EH (cell line): ENCODE measurements at places on chromosomes 5 and 9.

DNA sequence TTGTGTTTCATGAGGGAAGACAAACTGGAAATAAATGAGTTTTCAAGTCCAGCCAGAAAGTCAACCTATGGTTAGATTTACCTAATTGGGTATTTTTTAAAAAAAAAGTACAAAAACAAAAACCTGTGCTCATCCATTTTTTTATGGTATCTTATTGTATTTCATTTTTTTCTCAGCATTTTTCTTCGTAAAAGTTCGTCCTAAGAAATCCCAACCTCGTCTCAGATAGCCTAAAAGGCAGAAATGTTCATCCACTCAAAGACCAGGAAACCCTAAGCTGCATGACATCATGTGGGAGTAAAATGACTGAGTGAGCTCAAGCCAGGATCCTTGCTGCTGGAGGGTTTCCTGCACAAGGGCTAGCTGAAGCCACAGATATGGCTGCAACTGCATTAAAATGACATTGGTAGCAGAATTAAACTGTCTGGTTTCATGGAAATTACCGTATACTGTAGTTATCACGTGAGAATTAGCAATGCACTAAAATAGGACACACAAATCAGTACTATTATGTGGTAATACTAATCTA lies 70.4 kb downstream of the NFIB start:
- no peak for DNase-seq

- DNase-seq = peak; percentile 29
Observed at GRCh38 chr5:57598756-57599155, 116.1 kb upstream of the ACTBL2 start.

- no peak for DNase-seq
Observed at GRCh38 chr5:32584646-32585045, 711 bp upstream of the SUB1 start.

- DNase-seq = peak; percentile 45
Observed at GRCh38 chr9:107158321-107158720, 124.8 kb upstream of the RAD23B start.

DNA sequence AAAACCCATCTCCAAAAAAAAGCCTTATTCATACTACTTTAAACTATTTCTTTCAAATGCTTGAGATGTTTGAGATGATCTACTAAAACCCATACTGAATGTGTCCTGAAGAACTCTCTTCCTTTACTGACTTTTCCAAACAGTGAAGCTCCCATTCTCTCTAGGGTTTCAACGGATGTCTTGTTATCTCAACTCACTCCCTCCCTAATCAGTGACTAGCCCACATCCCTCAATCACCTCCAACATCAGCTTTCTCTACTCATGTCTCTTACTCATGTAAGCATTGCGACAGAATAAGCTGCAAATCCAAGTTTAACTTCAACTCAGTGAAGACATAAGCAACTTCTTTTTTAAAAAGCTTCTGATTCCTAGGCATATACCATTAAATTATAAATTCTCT lies 42.1 kb downstream of the WDR41 start:
- peak; percentile 61 for DNase-seq
